ENCODE measurements at places on chromosomes 7 and 10. TPM values are rescaled to one million over a fixed set of nuclear protein-coding genes. Genes with fewer than 3 reads are reported as not detected.

Gene FAM241B
- total RNA-seq: 10.8 TPM

Gene AUTS2
- 5.3 TPM for total RNA-seq

Gene SPDYE2B
- not detected for total RNA-seq

Gene LIPM
- not detected for total RNA-seq

Gene TNS3
- total RNA-seq: 1.4 TPM

Gene FAM180A
- not detected for total RNA-seq

DNA sequence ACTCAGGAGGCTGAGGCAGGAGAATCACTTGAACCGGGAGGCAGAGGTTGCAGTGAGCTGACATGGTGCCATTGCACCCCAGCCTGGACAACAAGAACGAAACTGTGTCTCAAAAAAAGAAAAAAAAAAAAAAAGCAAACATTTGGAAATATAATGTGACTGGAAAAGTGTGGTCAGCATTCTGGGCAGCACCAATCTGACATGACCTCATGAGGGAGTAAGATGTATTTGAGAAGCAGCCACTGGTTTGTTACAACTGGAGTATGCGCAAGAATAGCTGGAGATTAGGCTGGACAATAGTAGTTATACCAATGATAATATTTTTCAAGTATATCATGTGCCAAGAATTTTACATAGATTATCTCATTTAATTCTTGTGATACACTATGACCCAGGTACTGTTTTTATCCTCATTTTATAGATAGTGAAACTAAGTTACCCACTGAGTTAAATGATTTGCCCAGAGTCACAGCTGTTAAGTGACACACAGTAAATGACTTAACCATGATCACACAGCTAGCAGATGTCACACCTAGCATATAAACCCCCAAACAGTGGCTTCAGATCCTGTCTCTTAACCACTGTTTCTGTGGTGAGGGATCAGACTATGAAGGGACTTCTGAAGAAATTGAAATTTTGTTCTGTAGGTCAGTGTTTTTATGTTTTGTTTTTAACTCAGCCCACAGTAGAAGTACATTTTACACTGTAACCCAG is 11.1 kb downstream of the MCU start:
- no peak for DNase-seq

DNA sequence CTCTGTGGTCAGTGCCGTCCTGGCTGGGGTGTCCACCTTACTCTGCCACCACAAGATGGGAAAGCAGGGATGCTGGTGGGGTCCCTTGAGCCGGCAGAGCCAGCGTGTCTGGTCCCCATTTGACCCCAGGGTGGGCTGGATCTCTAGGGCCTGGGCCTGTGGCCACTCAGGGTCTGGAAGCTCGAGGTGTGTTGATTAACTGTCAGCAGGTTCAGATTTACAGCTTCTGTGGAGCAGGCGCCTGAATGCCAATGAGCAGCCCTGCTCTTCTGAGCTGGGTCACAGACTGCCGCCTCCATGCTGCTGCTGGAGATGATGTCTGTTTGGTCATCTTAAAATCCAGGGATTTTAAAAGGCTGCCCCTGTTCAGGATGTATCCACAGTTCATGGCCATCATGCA is 11.3 kb upstream of the DPYSL4 start:
- DNase-seq: peak; percentile 30

DNA sequence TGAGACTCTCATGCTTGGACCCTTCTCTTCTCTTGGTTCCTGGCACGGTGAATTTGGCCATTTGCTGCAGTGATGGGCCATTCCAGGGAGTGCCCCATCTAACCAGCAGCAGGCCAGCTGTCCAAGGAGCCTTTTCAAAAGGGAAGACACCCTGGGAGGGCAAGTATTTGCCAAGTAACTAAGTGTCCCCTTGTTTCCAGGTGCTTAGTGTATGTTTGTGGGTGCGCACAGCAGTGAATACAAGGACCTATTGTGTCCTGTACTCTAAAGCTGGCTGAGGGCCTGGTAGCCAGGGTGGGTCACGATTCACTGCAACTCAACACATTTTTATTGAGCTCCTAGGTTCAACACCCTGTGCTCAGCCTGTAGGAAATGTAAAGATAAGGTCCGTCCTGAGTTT is 348.8 kb downstream of the RNLS start:
- DNase-seq: no peak

DNA sequence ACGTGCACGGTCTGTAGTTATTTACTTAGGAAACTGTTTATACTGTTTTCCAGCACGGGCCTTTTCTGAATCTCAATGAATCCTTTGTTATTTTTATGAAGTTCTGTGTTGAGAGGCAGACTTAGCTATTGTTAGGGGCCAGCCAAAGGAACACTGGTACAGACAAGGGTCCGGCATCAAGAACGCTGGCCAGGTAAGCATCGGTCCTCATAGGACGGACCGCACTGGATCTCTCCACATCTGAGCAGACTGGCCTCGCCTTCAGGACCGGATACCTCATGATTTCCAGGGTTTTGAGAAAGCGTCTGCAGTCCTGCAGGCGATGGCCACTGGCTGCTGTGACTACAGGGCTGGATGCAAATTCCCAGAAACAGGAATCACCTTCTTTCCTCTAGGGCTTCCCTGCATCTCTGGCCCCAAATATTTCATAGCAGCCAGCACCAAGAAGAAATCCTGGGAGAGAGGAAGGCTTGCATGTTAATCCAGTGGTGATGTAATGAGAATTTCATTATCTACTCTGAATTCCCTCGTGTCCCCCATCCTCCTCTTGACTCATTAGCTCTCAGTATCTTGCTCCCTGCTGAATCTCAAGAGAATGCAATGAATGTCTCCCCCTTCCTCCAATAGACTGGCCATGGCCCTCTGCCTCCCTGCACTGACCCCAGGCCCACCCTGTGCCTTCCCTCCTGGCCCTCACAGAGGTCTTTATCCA is 325.4 kb upstream of the NPVF start:
- DNase-seq: no peak

GRCh38 chr10:127080317-127080716 is 116.1 kb downstream of the INSYN2A start:
- DNase-seq: no peak

GRCh38 chr7:154973381-154973780 is 29.5 kb downstream of the PAXIP1 start:
- no peak for DNase-seq

DNA sequence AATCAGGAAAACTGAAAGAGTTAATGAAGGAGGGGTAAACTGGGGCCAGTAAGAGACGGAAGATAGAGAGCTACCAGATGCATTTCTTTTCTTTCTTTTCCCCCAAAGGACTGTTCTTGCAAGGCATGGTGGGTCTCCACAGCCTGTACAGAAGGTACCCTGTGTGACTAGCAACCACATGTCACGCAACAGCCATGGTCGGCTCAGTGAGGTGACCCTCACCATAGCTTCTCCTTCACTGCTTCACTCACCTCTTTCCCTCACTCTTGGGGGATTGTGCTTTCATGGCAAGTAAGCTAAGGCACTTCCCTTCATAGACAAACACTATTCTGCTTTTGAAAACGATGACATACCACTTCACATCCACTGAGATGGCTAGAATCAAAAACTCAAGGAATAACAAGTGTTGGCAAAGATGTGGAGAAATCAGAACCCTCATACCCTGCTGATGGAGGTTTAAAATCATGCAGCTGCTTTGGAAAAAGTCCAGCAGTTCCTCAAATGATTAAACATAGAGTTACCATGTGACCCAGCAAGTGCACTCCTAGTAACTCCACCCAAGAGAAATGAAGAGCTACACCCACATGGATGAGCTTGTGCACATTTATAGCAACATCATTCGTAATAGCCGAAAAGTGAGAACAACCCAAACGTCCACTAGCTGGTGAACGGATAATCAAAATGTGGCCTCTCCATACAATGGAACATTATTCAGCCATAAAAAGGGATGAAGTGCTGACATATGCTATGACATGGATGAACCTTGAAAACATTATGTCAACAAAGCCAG is 3.8 kb upstream of the INSIG1 start:
- DNase-seq: no peak

DNA sequence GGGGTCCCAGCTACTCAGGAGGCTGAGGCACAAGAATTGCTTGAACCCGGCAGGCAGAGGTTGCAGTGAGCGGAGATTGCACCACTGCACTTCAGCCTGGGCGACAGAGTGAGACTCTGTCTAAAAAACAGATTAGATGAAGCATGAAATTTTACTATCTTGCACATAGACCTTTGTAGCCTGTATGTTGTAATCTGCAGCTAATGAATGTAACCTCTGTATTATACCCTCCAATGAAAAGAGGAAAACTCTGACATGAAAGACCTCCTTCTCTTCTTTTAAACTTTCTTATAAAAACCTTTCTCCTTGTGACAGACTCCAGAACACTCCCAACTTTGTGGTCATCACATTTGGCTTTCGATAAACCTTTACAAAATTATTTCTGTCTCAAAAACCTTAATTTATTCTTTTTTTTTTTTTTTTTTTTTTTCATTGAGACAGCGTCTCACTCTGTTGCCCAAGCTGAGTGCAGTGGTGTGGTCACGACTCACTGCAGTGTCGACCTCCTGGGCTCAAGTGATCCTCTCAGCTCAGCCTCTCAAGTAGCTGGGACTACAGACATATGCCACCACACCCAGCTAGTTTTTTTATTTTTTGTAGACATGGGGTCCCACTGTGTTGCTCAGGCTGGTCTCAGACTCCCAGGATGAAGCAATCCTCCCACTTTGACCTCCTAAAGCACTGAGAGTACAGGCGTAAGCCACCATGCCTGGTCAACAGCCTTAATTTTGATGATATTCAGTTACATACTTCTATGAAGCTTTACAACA is 97.4 kb downstream of the SVOPL start:
- DNase-seq: no peak

DNA sequence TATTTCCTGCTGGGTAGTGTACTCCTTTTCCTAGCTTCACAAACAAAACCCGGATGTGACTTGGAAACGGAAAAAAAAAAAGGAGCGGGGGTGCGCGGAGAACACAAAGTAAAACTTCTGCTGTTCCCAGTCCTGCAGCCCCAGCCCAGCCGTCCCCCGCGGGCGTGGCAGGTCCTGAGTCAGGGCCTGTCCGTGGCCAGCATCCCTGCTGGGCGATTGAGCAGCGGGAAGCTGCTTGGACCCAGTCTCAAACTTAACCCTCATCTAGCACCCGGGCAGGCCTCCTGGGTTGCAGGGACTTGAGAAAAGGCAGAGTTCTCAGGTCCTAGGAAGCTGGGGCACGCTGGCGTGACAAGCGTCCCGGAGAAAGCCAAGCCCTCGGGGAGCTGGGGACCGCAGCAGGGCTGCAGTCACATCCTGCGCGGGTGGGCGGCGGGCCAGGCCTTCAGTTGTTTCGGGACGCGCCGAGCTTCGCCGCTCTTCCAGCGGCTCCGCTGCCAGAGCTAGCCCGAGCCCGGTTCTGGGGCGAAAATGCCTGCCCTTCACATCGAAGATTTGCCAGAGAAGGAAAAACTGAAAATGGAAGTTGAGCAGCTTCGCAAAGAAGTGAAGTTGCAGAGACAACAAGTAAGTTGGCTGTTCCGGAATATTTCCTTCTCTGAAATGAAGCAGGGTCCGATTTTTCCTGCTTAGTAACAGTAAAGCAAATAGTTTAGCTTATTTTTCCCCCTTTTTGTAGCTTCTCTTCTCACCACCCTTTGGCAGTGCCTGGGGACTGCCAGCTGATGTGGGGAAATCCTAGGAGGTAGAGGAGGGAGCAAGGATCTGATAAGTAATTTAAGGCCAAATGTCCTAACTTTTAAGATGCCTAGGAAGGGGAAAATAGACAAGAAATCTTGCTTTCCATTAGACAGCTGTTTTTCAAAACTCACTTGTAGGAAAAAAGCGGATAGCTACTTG is at the start of gene GNG11:
TSS of gene GNG11 (plus strand) at position 129 of the 960 bp plus-strand sequence. CDS start at position 532, 403 bp downstream.
- DNase-seq: no peak

GRCh38 chr7:26060733-26061677 is 91.0 kb upstream of the NFE2L3 start:
- DNase-seq: no peak

- no peak for DNase-seq
These were observed at the start of gene TUBAL3 for GRCh38 chr10:5404208-5405041. Gene TUBAL3, minus strand, starts transcription at chr10:5404828. Its CDS starts 36 bp downstream, at chr10:5404792.

GRCh38 chr7:30351286-30351685 is 66.9 kb downstream of the ZNRF2 start:
- no peak for DNase-seq

DNA sequence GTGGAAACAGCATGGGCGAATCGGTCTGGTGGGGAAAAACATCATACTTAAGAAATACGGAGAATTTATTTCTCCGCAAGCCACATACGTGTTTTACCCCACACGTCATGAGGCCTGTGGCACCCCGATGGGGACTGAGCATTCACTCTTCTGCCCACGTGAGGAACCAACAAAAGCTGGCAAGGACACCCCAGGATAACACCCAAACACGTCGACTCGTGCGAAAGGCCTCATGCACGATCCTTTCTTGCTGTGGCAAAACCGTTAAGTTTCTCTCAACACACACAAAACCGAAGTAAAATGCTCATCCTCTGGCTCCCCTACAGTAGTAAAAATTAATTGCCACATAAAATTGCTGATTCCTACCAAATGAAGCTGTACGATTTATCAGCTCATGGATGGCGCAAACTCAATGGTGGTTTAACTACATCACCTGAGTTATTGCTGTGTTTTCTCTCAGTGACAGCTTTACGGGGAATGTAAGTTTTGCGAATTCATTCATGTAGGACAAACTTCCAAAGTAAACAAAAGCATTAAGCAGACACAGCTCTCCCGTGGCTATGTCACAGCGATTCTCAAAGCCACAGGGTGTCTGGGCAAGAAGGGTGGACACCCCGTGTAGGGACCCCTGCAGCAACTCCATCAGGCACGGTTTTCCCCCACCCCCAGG is 97.0 kb downstream of the CTBP2 start:
- DNase-seq: no peak

DNA sequence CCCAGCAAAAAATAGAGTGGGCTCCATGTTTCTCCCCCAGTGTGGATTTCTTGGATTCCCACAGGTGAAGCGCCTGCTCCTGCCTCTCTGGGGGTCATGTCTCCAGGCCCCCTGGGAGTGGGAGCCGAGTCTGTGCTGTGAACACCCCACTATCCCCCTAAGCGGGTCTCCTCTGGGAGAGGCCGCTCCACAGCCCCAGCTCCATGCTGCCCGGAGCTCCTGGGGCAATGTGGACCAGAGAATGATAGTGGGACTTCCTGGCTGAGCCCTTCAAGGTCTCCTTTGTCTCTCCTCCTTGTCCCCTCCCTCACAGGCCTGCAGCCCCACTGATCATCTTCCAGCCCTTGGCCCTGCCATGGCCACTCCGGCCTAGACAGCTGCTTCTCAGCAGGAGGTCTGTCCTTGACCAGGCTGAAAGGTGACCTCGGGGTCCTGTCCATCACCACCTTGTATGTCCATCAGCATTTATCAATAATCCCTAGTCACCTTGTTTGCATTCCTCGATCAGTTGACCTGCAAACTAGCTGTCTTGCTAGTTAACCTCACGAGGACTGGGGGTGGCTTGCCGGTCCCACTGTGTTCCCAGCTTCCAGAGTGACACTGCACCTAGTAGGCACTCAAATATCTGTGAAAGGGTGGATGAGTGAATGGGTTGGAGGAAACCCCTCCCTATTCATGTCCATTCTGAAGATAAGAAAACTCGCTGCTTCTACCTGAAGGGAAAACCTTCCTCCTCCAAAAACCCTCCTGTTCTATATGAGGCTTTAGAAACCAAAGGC is 776 bp upstream of the CALML3 start:
- no peak for DNase-seq

GRCh38 chr10:129964611-129965424 is 744 bp upstream of the EBF3 start:
- DNase-seq: no peak
